ENCODE measurements at places on chromosomes 1 and 21. TPM values are rescaled to one million over a fixed set of nuclear protein-coding genes. Genes with fewer than 3 reads are reported as not detected.

GRCh38 chr21:23887725-23888306 is 1719.5 kb downstream of the MRPL39 start:
- DNase-seq, result no peak

- no peak for DNase-seq
Measured at GRCh38 chr1:13723810-13724209, 23.8 kb downstream of the PRDM2 start.

DNA sequence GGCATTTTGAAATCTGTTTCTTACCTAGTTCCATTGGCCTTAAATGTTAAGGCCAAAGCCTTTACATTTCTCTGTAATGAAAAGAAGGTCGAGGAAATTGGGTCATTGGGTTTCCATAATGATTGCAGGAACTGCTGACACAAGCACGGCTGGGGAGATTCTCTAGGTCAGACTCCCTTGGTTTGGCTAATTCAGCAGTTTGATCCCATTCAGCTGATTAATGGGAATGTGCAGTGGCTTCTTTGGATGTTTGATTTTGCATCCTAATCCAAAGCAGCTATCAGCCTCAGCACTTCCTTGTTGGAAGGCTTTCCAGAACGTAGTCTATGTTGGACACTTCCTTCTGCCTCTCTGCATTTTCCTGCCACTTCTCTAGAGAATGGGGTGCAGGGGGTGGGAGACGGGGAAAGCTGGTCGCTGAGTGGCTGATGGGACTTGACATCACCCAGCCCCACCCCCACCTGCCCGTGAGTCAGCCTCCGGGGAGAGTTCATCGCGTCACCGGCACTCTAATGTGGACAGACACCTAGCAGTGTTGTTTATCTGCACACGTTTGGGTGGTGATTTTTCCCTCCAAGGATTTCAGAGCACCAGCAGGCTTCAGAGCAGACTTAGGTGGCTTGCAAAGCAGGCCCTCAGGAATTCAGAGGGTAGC is 5.4 kb downstream of the PSEN2 start:
- DNase-seq, result no peak

- no peak for DNase-seq
Measured at GRCh38 chr1:172556461-172556860, 23.5 kb downstream of the SUCO start.

- DNase-seq, result no peak
Measured at GRCh38 chr21:37805266-37805665, 111.0 kb downstream of the KCNJ6 start.

DNA sequence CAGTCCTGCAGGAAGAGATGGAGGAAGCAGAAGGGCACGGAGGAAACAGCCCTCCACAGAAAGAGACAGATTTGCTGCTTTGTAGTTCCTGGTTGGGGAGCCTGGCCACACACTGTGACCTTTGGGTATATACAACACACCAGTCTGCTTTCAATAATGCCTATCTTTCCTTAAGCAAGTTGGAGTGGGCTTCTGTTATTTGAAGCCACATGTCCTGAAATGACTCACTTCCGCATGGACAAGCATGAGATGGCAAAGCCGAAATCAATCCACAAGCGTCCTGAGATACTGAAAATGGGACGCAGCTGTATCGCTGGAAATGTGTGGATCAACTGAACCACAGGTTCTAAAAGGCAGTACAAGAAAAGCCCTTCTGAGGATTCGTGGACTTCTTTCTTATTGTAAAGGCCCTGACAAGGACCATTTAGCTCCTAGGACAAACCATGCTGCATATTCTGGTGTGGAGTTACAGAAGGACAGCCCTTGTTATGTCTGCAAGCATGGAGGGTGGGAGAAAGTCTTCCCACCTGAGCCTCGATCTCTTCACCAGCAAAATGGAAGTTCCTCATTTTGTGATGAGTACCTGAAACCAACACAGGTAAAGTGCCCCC is 22.7 kb upstream of the FHAD1 start:
- no peak for DNase-seq

- no peak for DNase-seq
Measured at GRCh38 chr1:207497941-207498340, 2.0 kb downstream of the CR1 start.

SPRR1A gene
- not detected for total RNA-seq

EIF2D gene
- 25.1 TPM for total RNA-seq

GSTM2 gene
- total RNA-seq, result 48.4 TPM

ITLN1 gene
- 6.1 TPM for total RNA-seq

All from heart left ventricle (tissue), 16 donors.